ENCODE measurements at places on chromosomes 1 and 21. TPM values are rescaled to one million over a fixed set of nuclear protein-coding genes. Genes with fewer than 3 reads are reported as not detected.

TRIM67 gene
- 2.9 TPM for total RNA-seq

DNA sequence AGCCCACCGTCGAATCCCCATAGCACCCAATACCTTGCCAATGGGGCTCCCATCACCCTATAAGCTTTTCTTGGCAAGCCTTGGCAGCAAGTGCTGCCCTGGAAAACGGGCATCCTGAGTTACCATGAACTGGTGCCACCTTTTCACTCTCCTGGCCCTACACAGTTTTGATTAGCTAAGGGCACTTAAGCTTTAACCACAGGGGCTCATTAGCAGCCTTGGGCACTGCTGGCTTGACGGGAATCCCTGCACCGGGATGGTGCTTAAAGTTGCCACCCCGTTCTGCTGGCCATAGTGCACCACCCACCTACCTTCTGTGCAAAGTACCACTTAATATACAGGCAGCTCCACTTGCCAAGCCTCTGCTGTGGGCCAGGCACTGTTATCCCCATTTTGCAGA is 13.7 kb downstream of the PARS2 start:
- H3K27me3 ChIP-seq, result no peaks in the 10 kb centered on the region
- DNase-seq, result no peak
- H3K36me3 ChIP-seq, result no peaks in the 10 kb centered on the region
- no peak overlapping the region for H3K27ac ChIP-seq

- peaks cover 5% of the 10 kb centered on the region for H3K4me1 ChIP-seq
- peak; percentile 15 for DNase-seq
- no peak overlapping the region for H3K27ac ChIP-seq
- H3K27me3 ChIP-seq, result peaks cover 9% of the 10 kb centered on the region
These were observed 14.0 kb downstream of the TNNT2 start for GRCh38 chr1:201363467-201363866.

- H3K4me3 ChIP-seq, result no peak overlapping the region
- peaks cover 7% of the 10 kb centered on the region for H3K4me1 ChIP-seq
- no peak for DNase-seq
- no peak overlapping the region for H3K27ac ChIP-seq
- H3K36me3 ChIP-seq, result peaks cover 27% of the 10 kb centered on the region
These were observed 12.6 kb upstream of the C1QTNF12 start for GRCh38 chr1:1259119-1259488.

GRCh38 chr1:112866981-112867380 is 89.0 kb downstream of the SLC16A1 start:
- peaks cover 17% of the 10 kb centered on the region for H3K4me1 ChIP-seq
- peak overlapping the region; percentile 66 for H3K27ac ChIP-seq
- H3K36me3 ChIP-seq, result no peaks in the 10 kb centered on the region
- no peak overlapping the region for H3K4me3 ChIP-seq

TCHH gene
- not detected for total RNA-seq

LCE1B gene
- not detected for total RNA-seq

DNA sequence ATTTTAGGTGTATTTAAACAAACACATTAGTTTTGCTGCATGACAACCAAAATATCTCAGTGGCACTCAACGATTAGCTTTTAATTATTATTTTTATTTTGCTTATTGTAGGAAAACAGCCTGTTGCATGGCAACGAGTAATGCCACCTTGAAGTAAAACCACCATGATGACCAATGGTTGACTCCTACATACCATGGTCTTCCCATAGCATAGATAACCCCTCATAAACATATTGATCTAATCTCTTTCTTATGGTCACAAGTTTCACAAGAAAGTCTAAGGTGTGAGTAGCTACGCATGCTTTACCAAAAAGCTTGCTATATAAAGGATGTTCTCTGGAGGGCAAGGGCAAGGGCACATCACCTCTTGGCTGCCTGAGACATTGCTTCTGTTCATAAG is 61.5 kb upstream of the PTBP2 start:
- H3K27me3 ChIP-seq, result no peaks in the 10 kb centered on the region
- H3K4me1 ChIP-seq, result no peaks in the 10 kb centered on the region
- DNase-seq, result no peak
- H3K36me3 ChIP-seq, result peaks cover 2% of the 10 kb centered on the region
- no peak overlapping the region for H3K4me3 ChIP-seq
- no peak overlapping the region for H3K27ac ChIP-seq

DNA sequence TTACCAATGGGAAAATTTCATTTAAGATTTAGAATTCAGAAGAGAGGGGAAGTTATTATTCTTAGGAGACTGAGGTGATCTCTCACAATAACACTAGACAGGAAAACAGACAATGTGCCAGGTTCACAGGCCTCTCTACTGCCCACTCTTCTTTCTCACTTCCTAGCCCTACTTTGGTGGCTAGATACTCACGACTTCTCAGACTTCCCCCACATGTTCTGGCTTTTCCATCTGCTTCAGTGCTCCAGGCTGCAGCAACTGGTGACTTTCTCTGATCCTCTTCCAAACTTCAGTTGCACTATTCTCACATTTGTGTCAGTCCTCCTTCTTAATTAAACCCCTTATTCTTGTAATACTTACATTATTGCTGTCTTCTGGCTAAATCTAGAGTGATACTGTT is 208.7 kb upstream of the KCTD3 start:
- no peaks in the 10 kb centered on the region for H3K4me1 ChIP-seq
- H3K36me3 ChIP-seq, result peaks cover 4% of the 10 kb centered on the region
- DNase-seq, result no peak
- peaks cover 3% of the 10 kb centered on the region for H3K27me3 ChIP-seq
- no peak overlapping the region for H3K27ac ChIP-seq

DNA sequence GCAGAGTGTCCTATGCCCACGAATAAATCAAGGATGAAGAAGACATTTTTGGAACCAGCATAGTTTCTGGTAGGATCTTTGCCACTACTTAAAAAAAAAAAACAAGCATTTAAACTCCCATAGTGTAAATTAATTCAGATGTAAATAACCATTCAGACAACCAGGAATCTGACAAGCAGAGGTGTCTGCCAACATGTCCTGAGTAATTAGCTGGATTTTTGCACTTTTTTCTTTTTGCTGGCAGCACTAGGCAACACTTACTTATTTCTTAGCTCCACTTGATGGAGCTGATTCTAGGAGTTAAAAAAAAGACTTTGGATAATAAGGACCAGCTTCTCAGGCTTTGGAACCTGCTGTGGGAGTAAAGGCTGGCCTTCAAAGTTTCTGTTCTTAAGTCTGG is 27.6 kb upstream of the CNIH3 start:
- H3K4me3 ChIP-seq, result no peak overlapping the region
- DNase-seq, result no peak
- H3K27me3 ChIP-seq, result no peaks in the 10 kb centered on the region
- no peak overlapping the region for H3K27ac ChIP-seq
- peaks cover 26% of the 10 kb centered on the region for H3K4me1 ChIP-seq
- no peaks in the 10 kb centered on the region for H3K36me3 ChIP-seq

GRCh38 chr1:63794939-63795378 is 21.1 kb downstream of the ROR1 start:
- H3K27me3 ChIP-seq, result no peaks in the 10 kb centered on the region
- H3K4me3 ChIP-seq, result peak overlapping the region; percentile 20
- DNase-seq, result no peak
- H3K36me3 ChIP-seq, result peaks cover 11% of the 10 kb centered on the region

F11R gene
- 0.90 TPM for total RNA-seq

PBX1 gene
- 38.0 TPM for total RNA-seq

GRCh38 chr1:55624766-55625165 is 409.6 kb upstream of the USP24 start:
- H3K27ac ChIP-seq, result no peak overlapping the region
- H3K27me3 ChIP-seq, result no peaks in the 10 kb centered on the region
- H3K4me1 ChIP-seq, result no peaks in the 10 kb centered on the region
- no peak overlapping the region for H3K4me3 ChIP-seq
- peaks cover 2% of the 10 kb centered on the region for H3K36me3 ChIP-seq

GRCh38 chr1:84319662-84320061 is 18.2 kb downstream of the SAMD13 start:
- no peak overlapping the region for H3K4me3 ChIP-seq
- no peaks in the 10 kb centered on the region for H3K4me1 ChIP-seq
- no peak for DNase-seq
- H3K36me3 ChIP-seq, result peaks cover 3% of the 10 kb centered on the region
- H3K27me3 ChIP-seq, result no peaks in the 10 kb centered on the region

- H3K4me1 ChIP-seq, result peaks cover 51% of the 10 kb centered on the region
- H3K27ac ChIP-seq, result no peak overlapping the region
- H3K27me3 ChIP-seq, result no peaks in the 10 kb centered on the region
- peak overlapping the region; percentile 81 for H3K4me3 ChIP-seq
These were observed 2.0 kb downstream of the CRABP2 start for GRCh38 chr1:156703336-156703735.

HES3 gene
- total RNA-seq, result not detected

GRCh38 chr1:221672965-221673364 is 68.9 kb downstream of the DUSP10 start:
- no peak overlapping the region for H3K27ac ChIP-seq
- H3K4me3 ChIP-seq, result no peak overlapping the region
- H3K36me3 ChIP-seq, result no peaks in the 10 kb centered on the region

GRCh38 chr1:206512058-206512850 is 4.9 kb downstream of the RASSF5 start:
- H3K27ac ChIP-seq, result no peak overlapping the region
- DNase-seq, result peak; percentile 51
- H3K4me3 ChIP-seq, result no peak overlapping the region

PALMD gene
- 16.5 TPM for total RNA-seq

LCE1E gene
- total RNA-seq, result not detected

GRCh38 chr1:202966006-202966898 is 805 bp downstream of the CYB5R1 start:
- peaks cover 8% of the 10 kb centered on the region for H3K36me3 ChIP-seq
- peaks cover 30% of the 10 kb centered on the region for H3K4me1 ChIP-seq
- no peak overlapping the region for H3K27ac ChIP-seq
- H3K4me3 ChIP-seq, result peak overlapping the region; percentile 71
- H3K27me3 ChIP-seq, result no peaks in the 10 kb centered on the region
- DNase-seq, result no peak

DNA sequence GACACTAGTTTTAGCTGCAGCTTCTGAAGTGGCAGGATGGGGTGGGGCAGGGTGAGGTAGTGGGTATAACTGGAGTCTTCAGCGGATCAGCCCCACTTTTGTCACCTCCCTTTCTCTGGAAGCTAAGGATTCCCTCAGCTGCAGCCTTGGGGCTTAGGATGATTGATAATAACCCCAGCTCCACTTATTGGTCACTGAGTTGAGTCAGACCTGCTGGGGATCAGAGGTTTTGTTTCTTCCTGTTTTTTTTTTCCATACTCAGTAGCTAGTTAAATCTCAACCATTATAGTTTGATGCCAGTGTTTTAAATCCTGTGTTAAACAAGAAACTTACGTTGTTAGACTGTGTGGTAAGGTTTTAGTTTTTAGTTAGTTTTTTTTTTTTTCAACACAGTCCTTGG is 57.2 kb downstream of the LAMC1 start:
- no peaks in the 10 kb centered on the region for H3K27me3 ChIP-seq
- peak overlapping the region; percentile 12 for H3K27ac ChIP-seq
- no peak for DNase-seq

TFF2 gene
- total RNA-seq, result not detected

- no peak overlapping the region for H3K27ac ChIP-seq
- no peak overlapping the region for H3K4me3 ChIP-seq
These were observed 132.0 kb upstream of the CACHD1 start for GRCh38 chr1:64337926-64338325.

DNA sequence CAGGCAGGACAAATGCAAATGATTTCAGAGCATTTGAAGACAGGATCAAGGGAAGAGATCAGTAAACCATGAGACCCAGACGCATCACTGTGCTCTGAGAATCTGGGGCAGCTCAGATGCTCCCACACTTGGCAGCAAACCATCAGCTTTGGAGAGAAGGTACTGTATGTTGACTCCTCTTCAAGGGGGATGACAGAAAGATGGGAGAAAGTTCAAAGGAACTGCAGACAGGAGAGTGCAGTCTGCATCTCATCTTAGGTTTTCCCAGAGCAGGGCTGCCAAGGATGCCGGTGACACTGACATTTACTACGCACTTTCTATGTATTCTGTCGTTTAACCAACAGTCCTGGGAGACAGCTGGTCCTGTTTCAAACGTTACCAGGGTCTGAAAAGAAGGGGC is 35.8 kb downstream of the OLFML2B start:
- H3K4me3 ChIP-seq, result no peak overlapping the region
- peak; percentile 14 for DNase-seq
- no peak overlapping the region for H3K27ac ChIP-seq
- peaks cover 69% of the 10 kb centered on the region for H3K36me3 ChIP-seq
- no peaks in the 10 kb centered on the region for H3K27me3 ChIP-seq
- no peaks in the 10 kb centered on the region for H3K4me1 ChIP-seq

RPS6KA1 gene
- total RNA-seq, result 3.6 TPM

DNA sequence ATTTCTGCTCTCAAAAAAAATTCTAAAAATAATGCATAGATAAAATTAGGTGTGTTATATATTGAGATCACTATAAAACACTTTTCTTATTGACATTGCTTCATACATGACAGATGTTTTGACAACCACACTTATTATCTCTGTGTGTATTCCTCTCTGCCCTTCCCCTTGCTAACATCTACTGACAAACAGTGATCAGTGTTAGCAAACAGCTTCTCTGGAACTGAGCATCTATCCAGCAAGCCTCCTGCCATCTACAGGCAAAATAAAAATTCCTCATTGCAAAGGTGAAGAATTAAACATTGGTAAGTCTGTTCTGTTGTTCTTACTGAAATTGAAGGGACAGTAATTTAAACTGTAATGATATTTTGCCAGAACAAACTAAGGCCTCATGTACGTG is 2153.9 kb downstream of the NCAM2 start:
- no peak overlapping the region for H3K4me3 ChIP-seq
- H3K27me3 ChIP-seq, result no peaks in the 10 kb centered on the region
- no peaks in the 10 kb centered on the region for H3K36me3 ChIP-seq
- H3K27ac ChIP-seq, result no peak overlapping the region
- DNase-seq, result no peak

ERICH3 gene
- not detected for total RNA-seq

GRCh38 chr1:30041741-30042437 is 681.5 kb downstream of the MATN1 start:
- no peak overlapping the region for H3K4me3 ChIP-seq
- H3K27me3 ChIP-seq, result no peaks in the 10 kb centered on the region
- no peak overlapping the region for H3K27ac ChIP-seq

KLF17 gene
- total RNA-seq, result 0.18 TPM

GRCh38 chr1:43357251-43357650 is 1.5 kb upstream of the CDC20 start:
- DNase-seq, result no peak
- H3K4me1 ChIP-seq, result peaks cover 40% of the 10 kb centered on the region
- no peak overlapping the region for H3K4me3 ChIP-seq
- H3K27me3 ChIP-seq, result no peaks in the 10 kb centered on the region
- H3K36me3 ChIP-seq, result peaks cover 9% of the 10 kb centered on the region
- no peak overlapping the region for H3K27ac ChIP-seq

TINAGL1 gene
- 4.7 TPM for total RNA-seq

Data from chondrocyte (in vitro differentiated cells).